Naive B cell (primary cell): ENCODE measurements at places on chromosomes 5 and 9. TPM values are rescaled to one million over a fixed set of nuclear protein-coding genes. Genes with fewer than 3 reads are reported as not detected.

Gene SMIM33
- not detected for polyA plus RNA-seq

Gene IL5
- not detected for polyA plus RNA-seq

Gene SVEP1
- not detected for polyA plus RNA-seq

Gene ADGRV1
- not detected for polyA plus RNA-seq

Gene LMX1B
- not detected for polyA plus RNA-seq

Gene VAV2
- polyA plus RNA-seq, result 13.4 TPM

Gene MOCS2
- polyA plus RNA-seq, result 44.9 TPM

GRCh38 chr5:175686826-175687225 is 29.0 kb downstream of the HRH2 start:
- peaks cover 8% of the 10 kb centered on the region for H3K27me3 ChIP-seq
- H3K4me1 ChIP-seq, result peaks cover 6% of the 10 kb centered on the region
- no peak overlapping the region for H3K27ac ChIP-seq
- H3K4me3 ChIP-seq, result no peak overlapping the region
- no peak for DNase-seq

- H3K4me3 ChIP-seq, result no peak overlapping the region
- no peak for DNase-seq
- H3K4me1 ChIP-seq, result no peaks in the 10 kb centered on the region
- H3K27me3 ChIP-seq, result no peaks in the 10 kb centered on the region
Measured at GRCh38 chr9:17018540-17019196, 116.2 kb upstream of the CNTLN start.

GRCh38 chr5:181087309-181087708 is 43.7 kb downstream of the OR2V1 start:
- no peak for DNase-seq
- H3K4me1 ChIP-seq, result no peaks in the 10 kb centered on the region
- peaks cover 55% of the 10 kb centered on the region for H3K27me3 ChIP-seq
- no peak overlapping the region for H3K4me3 ChIP-seq

- peaks cover 36% of the 10 kb centered on the region for H3K27me3 ChIP-seq
- no peaks in the 10 kb centered on the region for H3K4me1 ChIP-seq
- H3K36me3 ChIP-seq, result peaks cover 6% of the 10 kb centered on the region
- no peak overlapping the region for H3K27ac ChIP-seq
Measured at GRCh38 chr5:128534726-128535125, 3.3 kb downstream of the FBN2 start.

DNA sequence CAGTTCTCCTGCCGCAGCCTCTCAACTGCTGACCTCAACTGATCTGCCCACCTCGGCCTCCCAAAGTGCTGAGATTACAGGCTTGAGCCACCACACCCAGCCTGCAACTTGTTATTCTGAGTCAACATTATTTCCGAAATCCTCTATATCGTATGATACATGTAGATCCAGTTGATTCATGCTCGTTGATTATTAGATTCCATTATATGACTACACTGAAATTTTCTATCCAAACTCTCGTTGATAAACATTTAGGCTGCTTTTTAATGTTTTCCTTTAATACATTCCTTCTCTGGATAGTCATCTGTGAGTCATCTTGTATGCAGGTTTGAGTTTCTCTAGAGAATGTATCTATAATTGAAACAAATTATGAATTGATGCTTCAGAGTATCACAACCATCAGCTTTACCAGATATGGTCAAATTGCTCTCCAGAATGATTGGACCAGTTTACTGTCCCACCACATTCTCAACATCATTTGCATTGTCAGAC is 4.1 kb downstream of the CDK7 start:
- peaks cover 16% of the 10 kb centered on the region for H3K36me3 ChIP-seq
- H3K4me3 ChIP-seq, result no peak overlapping the region
- DNase-seq, result no peak

GRCh38 chr5:10581867-10582511 is 18.1 kb downstream of the ANKRD33B start:
- no peak overlapping the region for H3K27ac ChIP-seq
- no peaks in the 10 kb centered on the region for H3K27me3 ChIP-seq

GRCh38 chr9:97793067-97793466 is 60.0 kb upstream of the FOXE1 start:
- no peak for DNase-seq
- H3K27me3 ChIP-seq, result peaks cover 9% of the 10 kb centered on the region
- no peak overlapping the region for H3K27ac ChIP-seq
- H3K36me3 ChIP-seq, result no peaks in the 10 kb centered on the region
- no peak overlapping the region for H3K4me3 ChIP-seq
- no peaks in the 10 kb centered on the region for H3K4me1 ChIP-seq

DNA sequence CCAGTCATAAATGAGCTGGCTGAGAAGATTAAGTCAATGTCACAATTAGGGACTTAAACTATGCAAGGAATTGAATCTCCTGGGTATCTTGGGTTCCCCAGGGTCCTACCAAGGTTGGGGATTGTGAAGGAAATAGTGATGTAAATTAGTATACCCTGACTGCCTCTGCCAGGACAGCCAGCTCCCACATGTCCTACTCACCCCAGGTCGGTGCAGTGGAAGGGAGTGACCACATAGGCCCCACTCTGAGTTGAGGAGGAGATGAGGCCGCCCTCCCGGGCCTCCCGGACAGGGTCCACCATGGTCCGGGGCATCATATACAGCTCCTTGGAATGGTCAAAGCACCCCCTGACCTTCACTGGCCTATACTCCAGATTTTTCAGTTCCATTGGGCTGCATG is 2.7 kb downstream of the SURF1 start:
- DNase-seq, result no peak
- no peak overlapping the region for H3K4me3 ChIP-seq
- H3K4me1 ChIP-seq, result peaks cover 29% of the 10 kb centered on the region
- no peak overlapping the region for H3K27ac ChIP-seq
- no peaks in the 10 kb centered on the region for H3K27me3 ChIP-seq

- H3K4me1 ChIP-seq, result no peaks in the 10 kb centered on the region
- no peak for DNase-seq
- peaks cover 6% of the 10 kb centered on the region for H3K36me3 ChIP-seq
Measured at GRCh38 chr5:179166171-179166885, 106.2 kb downstream of the ZNF354C start.

DNA sequence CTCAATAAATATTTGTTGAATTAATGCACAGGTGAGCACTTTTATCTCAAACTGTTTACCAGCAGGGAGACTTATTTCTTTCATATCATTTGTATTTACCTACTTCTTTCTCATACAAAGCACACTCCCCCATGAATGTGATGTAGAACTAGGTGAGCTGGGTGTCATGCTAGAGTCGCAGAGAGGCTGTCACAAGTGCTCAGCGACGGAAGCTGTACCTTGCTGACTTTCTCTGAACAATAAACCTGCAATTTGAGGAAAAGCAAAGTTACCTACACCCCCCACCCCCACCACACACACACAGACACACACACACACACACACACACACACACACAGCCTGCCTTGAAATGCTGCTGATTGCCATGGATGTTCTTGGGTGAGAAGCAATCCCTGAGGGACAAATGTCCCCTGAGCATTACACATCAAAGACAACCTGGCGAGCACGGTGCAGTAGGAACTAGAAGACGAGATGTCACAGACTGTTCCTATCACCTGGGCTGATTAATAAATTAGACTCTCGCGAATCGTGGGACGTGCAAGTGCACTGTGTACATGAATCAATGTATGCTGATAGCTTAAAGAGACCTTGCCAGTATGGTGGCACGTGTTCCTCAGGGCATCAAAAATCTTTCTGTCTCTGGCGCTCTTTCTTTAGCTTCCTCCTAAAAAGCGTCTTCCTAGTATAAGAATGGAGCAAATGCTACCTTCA is 66.1 kb downstream of the BRINP1 start:
- no peak overlapping the region for H3K27ac ChIP-seq
- peaks cover 4% of the 10 kb centered on the region for H3K4me1 ChIP-seq
- H3K36me3 ChIP-seq, result no peaks in the 10 kb centered on the region
- no peak for DNase-seq

DNA sequence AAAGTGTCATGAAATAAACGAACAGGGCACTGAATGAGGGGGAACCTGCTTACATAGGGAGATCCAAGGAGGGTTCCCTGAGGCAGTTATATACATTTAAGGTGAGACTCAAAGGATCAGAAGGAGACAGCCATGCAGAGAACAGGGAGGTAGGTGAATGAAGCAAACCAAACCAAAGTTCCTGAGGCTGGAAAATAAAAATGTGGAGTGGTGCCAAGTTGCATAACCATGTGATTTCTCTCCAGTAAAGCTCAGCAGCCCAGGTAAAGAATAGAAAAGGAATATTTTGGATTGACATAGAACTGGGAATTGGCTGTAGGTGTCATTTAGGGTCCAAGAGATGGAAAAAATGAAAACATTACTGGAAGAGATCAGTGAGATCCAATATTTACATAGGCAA is 110.7 kb downstream of the CAAP1 start:
- DNase-seq, result no peak
- H3K27me3 ChIP-seq, result peaks cover 4% of the 10 kb centered on the region
- no peaks in the 10 kb centered on the region for H3K36me3 ChIP-seq
- H3K4me3 ChIP-seq, result no peak overlapping the region
- H3K4me1 ChIP-seq, result no peaks in the 10 kb centered on the region

DNA sequence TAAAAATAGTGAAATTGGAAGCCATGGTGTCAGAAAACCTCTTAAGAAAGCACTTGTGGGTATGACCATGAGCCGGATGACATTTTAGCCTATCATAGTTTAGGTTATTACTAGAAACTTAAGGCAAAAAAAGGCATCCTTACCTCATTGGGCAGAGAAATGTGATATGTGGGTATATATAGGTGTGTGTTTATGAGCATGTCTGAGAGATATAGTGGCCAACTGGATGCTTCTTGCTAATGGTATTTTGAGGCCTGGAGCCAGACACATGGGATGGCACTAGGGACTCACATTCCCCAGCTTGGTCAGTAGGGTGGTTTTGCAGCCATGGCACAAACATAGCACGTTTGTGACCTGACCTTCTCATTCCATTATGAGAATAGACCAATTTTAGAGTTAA is 295.6 kb upstream of the MEF2C start:
- no peak overlapping the region for H3K27ac ChIP-seq
- H3K36me3 ChIP-seq, result no peaks in the 10 kb centered on the region
- H3K4me3 ChIP-seq, result no peak overlapping the region
- DNase-seq, result no peak
